ENCODE measurements at places on chromosomes 5 and 9.

- H3K27me3 ChIP-seq = no peaks in the 10 kb centered on the region
- no peaks in the 10 kb centered on the region for H3K36me3 ChIP-seq
- no peak overlapping the region for H3K4me3 ChIP-seq
Observed at GRCh38 chr9:77697238-77697984, 49.3 kb upstream of the GNA14 start.

GRCh38 chr9:127064335-127064734, 58.1 kb downstream of the ANGPTL2 start:
- DNase-seq = no peak
- no peaks in the 10 kb centered on the region for H3K36me3 ChIP-seq
- H3K4me3 ChIP-seq = no peak overlapping the region

DNA sequence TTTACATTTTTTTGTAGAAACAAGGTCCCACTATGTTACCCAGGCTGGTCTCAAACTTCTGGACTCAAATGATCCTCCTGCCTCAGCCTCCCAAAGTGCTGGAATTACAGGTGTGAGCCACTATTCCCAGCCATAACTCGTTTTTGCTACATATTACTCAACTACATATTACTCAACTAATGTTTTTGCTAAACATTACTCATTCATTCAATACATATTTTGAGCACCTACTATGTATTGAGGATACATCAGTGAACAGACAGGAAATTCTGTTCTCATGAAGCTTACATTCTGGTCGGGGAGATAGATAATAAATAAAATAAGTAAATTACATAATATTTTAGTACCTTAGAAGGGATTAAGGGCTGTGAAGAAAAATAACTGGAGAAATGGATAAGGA, 34.9 kb upstream of the STOM start:
- no peaks in the 10 kb centered on the region for H3K36me3 ChIP-seq
- H3K27me3 ChIP-seq = no peaks in the 10 kb centered on the region
- H3K4me3 ChIP-seq = no peak overlapping the region
- H3K27ac ChIP-seq = no peak overlapping the region

- no peaks in the 10 kb centered on the region for H3K4me1 ChIP-seq
- no peaks in the 10 kb centered on the region for H3K36me3 ChIP-seq
- no peak overlapping the region for H3K27ac ChIP-seq
- DNase-seq = no peak
- H3K27me3 ChIP-seq = 0 out of 2 replicates have a peak, but pooled peaks cover 3% of the 10 kb centered on the region
Observed at GRCh38 chr9:99606957-99607356, 214.7 kb upstream of the NR4A3 start.

- H3K36me3 ChIP-seq = 0 out of 2 replicates have a peak, but pooled peaks cover 8% of the 10 kb centered on the region
- no peak overlapping the region for H3K27ac ChIP-seq
- DNase-seq = no peak
- H3K27me3 ChIP-seq = no peaks in the 10 kb centered on the region
- H3K4me3 ChIP-seq = no peak overlapping the region
Observed at GRCh38 chr9:110048976-110049698, 158.8 kb downstream of the C9orf152 start.

- H3K27me3 ChIP-seq = no peaks in the 10 kb centered on the region
- no peak for DNase-seq
- H3K36me3 ChIP-seq = no peaks in the 10 kb centered on the region
Observed at GRCh38 chr5:149205625-149206523, 64.6 kb downstream of the ABLIM3 start.
